NK-92 treated with Interleukin-12 subunit alpha and Interleukin-12 subunit beta, amount 100 ng/mL, for 24 hours (cell line): ENCODE measurements at places on chromosomes 6 and 20.

DNA sequence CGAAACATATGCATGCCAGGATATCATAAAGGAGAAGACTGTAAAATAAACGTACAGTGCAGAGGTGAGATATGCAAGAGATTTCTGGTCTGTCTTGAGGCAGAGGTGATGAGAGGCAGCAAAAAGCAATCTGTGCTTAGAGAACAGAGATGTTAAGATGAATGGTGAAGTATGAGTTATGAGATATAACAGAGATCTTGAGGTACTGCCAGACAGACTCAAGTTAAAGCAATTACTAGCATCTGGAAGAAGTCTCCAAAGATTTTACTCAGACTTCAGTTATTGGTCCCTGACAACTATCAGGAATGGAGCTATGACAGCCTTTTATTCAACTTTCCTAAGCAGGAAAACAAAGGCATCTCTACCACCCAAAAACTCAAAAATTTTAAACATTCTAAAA, 122.8 kb upstream of the DST start:
- no peak for DNase-seq

- DNase-seq = no peak
Observed at GRCh38 chr6:1763404-1763803, 153.7 kb downstream of the FOXC1 start.

GRCh38 chr6:139131736-139132280, 3.1 kb upstream of the HECA start:
- DNase-seq = no peak

DNA sequence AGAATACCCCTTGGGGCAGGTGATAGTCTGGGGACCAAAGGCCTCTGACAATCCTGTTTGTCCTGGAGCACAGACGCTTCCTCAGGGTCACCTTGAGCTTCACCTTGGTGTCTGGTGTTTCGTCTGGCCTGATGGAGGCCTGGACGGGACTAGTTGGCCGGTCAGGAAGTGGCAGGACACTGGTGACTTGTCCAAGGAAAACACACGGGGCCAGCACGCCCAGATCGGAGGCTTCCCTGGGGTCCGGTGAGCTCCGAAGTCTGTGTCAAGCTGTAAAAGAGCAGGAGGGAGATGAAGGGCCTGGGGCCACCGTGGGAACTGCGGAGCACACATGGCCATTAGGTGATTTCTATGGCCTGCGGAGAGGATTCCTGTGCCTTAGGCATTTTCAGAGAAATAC, 67.9 kb downstream of the SMOC2 start:
- no peak for DNase-seq

- no peak for DNase-seq
Observed at GRCh38 chr20:59399426-59400099, 99.2 kb downstream of the EDN3 start.

GRCh38 chr6:147116056-147116455, 88.2 kb upstream of the STXBP5 start:
- DNase-seq = no peak

- DNase-seq = no peak
Observed at GRCh38 chr6:82113231-82113630, 134.3 kb downstream of the IBTK start.

DNA sequence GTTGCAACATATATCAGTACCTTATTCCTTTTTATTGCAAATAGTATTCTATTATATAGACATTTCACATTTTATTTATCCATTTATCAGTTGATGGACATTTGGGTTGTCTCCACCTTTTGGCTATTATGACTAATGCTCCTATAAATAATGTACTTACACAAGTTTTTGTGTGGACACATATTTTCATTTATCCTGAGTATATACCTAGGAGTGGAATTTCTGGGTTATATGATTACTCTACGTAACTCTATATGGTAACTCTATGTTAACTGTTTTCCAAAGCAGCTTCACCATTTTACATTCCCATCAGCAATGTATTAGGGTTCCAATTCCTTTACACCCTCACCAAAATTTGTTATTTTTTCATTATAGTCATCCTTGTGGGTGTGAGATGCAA, 405.0 kb downstream of the ESR1 start:
- DNase-seq = no peak

GRCh38 chr6:68158256-68158655, 476.8 kb upstream of the ADGRB3 start:
- no peak for DNase-seq

GRCh38 chr6:107124934-107125348, 9.6 kb upstream of the BEND3 start:
- no peak for DNase-seq

DNA sequence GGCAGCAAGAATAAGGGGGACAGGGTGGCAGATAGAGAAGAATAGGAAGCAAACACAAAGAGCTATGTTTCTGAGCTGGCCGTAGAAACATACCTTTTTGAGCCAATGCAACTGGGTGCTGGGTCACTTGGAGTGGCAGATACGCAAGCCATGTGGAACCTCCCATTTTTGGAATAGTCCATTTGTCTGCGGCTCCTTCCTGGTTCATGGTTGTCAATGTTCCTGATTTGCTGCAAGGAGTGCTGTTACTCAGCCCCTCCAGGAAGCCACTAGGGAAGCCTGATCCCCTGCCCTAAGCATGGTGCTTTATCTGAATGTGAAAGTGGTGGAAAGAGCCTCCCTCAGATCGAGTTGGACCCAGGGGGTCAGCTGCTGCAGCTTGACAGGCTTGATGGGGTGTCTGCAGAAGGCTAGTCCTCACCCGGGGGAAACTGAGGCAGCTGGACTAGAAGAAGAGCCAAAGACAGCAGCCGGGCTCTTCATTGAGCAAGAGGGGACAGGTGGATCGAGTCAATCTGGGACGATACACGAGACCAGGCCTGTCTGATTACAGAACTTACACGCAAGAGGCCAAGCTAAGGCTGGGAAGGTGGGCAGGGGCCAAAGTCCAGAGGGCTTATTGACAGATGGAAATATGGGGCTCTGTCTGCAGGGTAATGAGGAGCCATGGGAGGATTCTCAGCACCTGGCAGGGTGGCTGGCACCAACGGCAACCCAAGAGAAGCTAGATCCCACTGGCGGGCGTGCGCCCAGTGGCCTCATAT, 57.4 kb upstream of the CTNNBL1 start:
- DNase-seq = no peak

DNA sequence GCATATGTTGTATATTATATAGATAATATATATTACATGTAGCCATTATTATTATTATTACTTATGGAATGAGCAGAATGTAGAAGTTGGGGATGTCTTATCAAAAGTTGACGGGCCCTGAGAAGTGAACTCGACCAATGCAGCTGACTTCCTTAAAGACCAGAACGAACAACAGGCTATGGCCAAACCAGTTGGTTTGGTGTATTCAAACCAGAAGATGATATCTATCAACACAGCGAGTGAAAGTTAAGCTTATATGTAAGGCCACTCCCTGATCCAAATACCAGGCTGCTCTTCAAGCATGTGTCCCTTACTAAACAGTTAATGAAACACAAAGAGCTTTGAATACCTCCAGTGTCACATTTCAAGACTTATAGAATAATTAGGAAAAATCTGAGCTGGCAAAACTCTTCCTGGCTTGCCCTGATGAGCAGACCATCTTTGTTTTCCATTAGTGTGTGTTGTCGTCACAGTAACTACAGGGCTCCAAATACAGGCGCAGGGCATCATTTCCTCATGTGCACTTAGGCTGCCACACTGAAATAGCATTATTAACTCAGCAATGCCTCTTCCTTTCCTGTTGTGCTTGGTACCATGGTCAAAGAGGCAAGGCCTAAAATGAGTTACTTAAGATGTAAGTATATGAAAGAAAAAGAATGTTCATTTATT, 6.6 kb downstream of the FILIP1 start:
- DNase-seq = no peak

DNA sequence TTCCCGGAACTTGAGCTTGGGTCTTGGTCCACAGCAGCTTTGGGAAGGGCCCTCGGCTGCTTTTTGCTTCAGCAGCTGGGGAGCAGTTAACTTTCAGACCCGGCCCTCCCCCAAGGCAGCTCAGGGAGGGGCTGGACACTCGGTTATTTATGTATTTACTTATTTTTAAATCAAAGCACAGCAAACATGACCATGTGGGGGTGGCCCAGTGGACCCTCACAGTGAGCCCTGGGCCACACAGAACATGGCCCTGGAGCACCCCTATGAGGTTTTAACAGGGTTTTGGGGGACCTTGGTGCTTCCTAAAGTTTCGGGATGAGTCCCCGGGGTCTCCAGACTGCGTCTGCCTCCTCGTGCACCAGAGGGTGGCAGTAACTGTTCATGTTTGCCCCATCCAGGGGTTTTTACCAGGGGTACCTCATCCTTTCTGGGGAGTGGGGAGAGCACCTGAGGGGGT, 26.6 kb upstream of the NPBWR2 start:
- no peak for DNase-seq

DNA sequence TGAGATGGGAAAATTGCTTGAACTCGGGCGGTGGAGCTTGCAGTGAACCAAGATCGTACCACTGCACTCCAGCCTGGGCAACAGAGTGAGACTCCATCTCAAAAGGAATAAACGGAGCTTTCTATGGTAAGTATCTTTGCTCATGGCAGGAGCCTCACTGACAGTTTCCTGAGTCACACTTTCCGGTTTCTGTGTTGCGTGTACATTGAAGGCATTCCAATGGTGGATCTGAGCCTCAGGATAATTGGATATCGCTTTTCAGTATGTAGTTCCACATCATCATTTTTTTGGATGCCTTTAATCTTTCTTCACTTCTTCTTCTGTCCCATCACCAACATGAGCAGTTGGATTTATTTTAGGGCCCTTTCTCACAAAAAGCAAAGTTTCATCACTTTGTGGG, 28.6 kb upstream of the GTSF1L start:
- no peak for DNase-seq

GRCh38 chr20:58883241-58883691, 30.8 kb downstream of the GNAS start:
- no peak for DNase-seq

DNA sequence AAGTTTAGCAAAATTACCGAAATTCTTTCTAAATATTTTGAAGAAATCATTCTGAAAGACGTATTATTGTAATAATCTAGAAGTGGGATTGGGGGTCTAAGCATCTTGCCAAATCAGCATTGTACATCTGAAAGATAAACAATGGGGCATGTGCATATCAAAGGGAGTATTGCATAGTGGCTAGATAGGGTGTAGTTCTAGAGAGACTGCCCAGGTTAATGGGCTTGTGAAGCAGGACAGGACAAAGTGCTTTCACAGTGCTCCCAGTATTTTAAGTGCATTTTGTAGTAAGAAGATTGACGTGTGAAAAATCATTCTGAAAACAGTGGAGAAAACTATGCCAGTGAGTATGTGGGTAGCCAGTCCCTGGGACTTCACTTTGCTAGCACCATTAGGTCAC, 236.8 kb downstream of the ZFAND3 start:
- DNase-seq = no peak

DNA sequence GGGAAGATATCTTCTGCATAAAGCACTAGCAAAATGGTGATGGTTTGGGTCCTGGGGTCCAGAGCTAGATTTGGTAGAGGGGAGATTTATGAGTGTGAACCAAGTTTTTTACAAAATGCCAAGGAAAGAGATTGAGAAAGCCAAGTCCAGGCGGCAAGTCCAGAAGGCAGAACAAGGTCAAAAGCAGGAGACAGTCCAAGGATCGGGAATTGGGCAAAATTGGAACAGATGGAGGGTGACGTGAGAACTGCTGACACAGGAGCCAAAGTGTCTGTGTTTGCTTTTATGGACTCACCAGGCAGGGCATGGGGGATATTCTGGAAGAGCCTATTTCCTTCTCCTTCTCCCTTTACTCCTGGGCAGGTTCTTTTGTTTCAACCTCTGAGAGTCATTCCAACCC, 4.1 kb downstream of the NHLRC1 start:
- no peak for DNase-seq
